GM12878 (cell line): ENCODE measurements at places on chromosomes 12 and 14.

DNA sequence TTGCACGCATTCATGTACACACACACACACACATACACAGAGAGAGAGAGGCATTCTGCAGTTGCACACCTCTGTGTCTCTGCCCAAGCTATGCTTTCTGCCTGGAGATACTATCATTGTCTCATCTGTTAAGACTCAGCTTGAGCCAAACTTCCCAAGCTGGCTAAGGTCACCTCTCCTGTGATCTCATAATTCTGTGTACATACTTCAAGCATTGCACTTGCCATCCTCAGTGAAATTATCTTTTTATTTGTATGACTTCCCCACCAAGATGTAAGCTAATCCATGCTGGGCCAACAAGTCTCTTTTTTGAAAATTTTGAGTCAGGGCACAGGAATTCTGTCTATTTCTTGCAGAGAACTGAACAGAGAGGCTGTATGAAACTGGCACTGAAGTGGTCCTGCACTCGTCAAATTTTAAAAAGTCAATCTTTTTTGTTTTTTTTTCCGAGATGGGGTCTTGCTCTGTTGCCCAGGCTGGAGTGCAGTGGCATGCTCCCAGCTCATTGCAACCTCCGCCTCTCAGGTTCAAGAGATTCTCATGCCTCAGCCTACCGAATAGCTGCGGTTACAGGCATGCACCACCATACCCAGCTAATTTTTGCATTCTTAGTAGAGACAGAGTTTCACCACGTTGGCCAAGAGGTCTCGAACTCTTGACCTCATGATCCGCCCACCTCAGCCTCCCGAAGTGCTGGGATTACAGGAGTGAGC is 44.3 kb downstream of the TMTC1 start:
- no peak for DNase-seq

- DNase-seq = no peak
These were observed 245.5 kb downstream of the BCL11B start for GRCh38 chr14:99026471-99026870.

DNA sequence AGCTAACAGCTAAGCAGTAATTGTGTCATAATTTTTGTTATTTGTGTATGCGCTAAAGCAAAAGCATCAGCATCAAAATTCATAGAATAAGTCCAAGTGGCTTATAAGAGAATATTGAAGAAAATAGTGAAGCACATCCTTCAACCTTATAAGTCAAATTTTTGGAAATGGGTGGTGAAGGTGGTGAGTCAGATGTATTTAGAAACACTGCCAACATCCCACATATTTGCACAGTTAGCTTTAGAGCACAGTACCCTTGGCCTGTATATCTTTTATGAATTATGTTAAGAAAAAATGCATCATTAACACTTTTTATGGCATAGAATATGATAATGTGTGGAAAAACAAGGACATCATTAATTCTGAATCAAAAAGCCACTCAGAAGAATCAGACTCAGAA is 8.0 kb downstream of the SYT10 start:
- no peak for DNase-seq

DNA sequence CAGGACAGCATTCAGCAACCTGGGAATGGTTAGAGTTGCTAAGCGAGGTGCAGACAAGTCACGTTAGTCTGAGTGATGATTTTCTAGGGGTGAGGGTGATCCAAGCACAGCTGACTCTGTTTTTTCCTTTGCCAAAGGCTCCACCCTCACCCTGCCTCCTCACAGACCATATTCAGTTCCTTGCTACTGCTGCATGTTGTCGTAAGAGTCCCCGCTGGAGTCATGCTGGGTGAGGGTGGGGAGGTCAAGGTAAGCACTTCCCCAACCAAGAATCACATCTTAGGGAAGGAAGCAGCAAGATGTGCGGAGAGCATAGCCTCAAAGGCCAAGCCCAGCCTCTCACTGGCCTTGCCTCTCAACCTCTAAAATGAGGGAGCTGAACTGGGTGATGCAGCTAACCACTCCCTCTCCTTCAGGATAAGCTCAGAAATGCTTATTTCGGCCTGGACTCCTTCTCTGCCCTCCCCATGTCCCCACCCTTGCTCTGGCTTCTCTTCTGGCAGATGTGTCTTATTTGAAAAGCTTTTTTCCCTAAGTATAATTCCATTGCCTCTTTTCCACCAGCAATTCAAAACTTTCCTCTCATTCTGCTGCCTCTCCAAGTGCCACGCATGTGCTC is 66.9 kb upstream of the ACTN1 start:
- no peak for DNase-seq

DNA sequence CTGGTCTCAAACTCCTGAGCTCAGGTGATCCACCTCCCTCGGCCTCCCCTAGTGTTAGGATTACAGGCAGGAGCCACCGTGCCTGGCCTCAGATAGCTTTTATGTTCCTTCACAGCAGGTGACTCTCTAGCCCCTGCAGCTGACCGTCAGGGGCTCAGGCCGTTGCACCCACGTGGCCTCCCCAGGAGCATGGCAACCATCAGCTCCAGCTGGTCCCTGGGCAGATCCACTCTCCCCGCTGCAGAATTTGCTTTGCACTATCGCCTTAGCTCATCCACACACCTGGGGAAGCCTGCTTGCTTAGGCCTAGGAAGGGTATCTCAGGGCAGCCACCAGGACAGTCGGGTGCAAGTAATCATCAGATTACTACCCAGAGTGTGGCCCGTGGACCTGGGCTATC is 62.6 kb downstream of the TSPAN9 start:
- DNase-seq = no peak

- no peak for DNase-seq
These were observed 19.4 kb downstream of the OTOGL start for GRCh38 chr12:80118565-80119324.

- no peak for DNase-seq
These were observed 42.7 kb downstream of the SSH1 start for GRCh38 chr12:108814462-108815211.

- DNase-seq = no peak
These were observed 735.5 kb downstream of the MED13L start for GRCh38 chr12:115541891-115542421.

DNA sequence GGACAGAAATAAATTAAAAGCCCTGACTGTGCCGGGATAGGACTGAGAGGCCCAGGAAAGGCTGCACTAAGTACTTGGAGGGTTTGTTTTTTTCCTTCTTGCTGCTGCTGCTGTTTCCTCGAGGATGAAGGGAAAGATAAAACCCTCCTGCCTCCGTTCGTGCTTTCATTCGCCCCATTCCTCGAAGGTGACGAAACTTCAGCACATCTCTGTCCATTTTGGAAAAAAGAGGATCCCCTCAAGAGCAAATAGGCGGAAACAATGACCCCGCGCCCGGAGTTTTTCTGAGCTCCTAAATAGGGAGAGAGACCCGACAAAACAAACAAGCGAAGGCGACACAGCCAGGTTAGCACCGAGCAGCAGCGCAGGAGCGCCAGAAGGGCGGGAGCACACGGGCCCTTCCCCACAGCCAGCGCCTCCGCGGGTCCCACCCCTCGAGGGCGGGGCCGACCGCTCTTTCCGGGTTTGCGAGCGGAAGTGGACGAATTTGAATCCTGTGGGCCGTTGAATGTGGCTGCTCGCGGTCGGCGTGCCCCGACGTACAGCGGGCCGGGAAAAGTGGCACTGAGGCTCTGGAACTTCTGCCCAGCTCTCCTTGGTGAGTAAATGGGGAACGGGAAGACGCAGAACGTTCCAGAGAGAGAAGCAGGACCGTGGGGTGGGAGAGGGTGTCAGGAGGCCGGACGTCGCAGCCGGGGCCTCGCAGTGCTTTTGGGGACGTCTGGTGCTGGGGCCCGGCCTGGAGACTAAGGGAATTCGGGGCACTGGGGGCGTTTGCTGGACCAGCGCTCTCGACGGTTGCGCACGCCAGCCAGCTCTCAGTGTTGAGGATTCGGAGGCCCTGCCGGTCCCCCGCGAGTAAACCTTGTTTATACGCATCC is at the start of gene G2E3:
Gene G2E3 (plus strand): TSS at position 484 of the 881 bp plus-strand sequence. CDS start 21,922 bp downstream, outside the sequence.
- peak; percentile 48 for DNase-seq

DNA sequence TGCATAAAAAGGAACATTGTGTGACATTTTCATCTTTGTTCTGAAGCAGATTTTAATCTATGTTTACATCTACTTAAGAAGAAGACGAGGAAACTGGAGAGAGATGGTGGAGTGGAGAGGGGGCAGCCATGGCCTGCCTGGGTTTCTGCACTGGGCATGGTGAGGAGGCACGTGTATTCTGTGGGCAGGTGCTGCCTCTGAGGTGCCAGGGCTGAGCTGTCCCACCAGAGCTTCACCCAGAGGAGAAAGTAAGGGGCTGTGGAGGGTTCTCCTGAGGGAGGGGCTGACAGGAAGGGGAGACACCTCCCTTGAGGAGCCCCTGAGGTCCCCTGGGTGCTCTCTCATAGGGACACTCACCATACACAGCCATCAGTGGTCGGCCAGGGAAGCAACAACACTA is 372.4 kb upstream of the OR4E1 start:
- no peak for DNase-seq

- DNase-seq = no peak
These were observed 163.8 kb downstream of the RPL10L start for GRCh38 chr14:46487582-46488350.

DNA sequence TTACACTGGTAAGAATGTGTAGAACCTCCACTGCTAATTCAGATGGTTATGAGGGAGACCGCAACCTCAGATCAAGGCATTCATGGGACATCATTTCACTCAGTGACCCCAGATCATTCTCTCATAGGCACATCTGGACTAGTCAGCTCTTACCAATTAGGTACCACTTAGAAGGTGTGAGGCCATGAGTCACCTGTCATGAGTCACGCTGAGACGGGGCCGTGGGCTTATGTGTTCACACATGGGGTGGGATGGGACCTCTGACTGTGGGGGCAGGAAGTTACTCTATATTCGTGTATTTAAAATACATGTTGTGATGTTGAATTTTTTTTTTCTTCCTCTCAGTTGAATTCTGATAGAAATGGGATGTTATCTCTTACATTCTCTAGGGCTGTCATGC is 55.9 kb downstream of the CCDC92 start:
- DNase-seq = no peak

- DNase-seq = no peak
These were observed 50.0 kb downstream of the PITPNM2 start for GRCh38 chr12:123100882-123101281.

GRCh38 chr14:103604620-103605019 is 24.4 kb upstream of the KLC1 start:
- DNase-seq = no peak

DNA sequence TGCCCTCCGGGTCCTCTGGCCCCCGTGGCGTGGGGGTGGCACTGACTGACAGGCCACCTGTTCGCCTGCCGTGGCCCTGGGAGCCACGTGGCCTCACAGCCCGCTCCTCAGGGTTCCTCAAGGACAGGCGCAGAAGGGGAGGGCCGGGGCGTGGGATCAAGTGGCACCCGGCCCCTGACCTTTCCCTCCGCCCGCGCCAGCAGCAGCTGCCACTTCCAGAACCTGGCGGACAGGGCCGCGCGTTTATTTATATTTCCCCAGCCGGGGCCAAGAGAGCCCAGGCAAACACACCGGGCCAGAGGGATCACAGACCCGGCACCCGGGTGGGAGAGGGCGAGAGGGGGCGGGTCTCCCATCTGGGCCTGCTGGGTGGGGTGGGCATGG is 92.6 kb downstream of the RFLNA start:
- no peak for DNase-seq

DNA sequence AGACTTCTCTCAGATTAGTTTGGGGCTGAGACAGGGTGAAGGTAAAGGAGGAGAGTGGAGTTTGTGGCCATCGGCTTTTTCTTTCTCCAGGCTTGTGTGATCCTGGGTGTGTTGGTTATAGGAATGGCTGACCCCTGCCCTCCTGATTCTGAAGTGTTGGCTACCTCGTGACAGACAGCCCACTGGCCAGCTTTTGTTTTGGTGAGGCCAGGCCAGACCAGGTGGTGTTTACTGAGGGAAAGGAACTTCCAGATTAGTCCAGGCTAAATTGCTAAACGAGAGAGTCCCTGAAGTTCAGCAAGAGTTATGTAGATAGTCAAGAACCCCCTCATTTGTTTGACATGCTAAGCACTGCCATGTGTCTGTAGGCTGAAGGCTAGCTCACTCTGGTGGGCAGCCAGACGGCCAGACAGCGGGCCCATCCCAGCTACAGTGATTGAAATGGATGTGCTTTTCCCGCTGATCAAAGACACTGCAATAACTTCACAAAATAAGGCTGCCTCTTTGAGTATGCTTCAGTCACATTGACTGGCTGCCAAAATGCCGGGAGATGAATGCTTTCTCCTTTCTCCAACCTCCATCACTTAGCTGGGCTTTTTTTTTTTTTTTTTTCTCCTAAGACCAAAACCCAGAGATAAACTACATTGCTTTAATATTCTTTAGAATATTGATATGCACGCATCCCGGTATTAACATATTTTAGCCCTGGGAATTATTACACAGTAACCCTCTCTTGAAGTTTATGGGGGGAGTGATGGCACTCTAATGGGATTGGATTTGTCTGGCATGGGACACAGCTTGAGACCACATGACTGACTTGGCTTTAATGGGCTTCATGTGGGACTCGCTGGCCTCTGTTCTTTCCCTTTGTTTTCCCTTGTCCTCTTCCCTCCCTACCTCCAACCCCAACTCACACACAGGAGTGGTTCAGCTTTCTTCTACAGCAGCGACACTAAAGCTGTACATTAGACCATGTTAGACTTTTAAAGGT is 76.9 kb downstream of the SMOC1 start:
- no peak for DNase-seq

DNA sequence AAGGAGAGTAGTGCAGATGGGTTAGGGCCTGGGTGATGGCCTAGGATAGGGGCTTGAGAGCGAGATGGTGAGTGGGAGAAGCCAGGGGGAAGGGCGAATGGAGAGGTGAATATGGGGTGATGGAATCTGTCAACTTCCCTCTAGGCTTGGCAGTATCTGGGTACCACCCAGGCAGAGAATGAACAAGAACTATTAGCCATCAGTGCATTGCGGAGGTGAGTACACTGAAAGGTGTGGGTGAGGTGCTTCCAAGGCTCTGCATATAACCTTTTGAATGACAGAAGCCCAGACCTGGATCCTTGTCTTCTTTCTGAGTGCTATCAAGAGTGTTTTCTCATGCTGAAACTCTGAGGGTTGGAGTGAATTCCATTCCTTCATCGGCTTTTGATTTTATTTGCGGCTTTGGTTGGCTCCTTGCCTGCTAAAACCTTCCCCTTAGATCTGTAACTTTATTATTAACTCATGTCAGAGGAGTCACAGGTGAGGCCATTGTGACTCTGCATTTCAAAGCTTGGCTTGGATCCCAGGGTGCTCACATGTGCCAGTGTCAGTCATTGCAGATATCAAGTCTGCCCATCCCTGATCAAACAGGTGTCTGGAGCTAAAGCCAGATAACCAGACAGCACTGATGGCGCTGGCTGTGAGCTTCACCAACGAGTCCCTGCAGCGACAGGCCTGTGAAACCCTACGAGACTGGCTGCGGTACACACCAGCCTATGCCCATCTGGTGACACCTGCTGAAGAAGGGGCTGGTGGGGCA is 18.6 kb downstream of the PEX5 start:
- no peak for DNase-seq
